Substantia nigra (tissue), 51 donors: ENCODE measurements at places on chromosomes 11 and 22.

DNA sequence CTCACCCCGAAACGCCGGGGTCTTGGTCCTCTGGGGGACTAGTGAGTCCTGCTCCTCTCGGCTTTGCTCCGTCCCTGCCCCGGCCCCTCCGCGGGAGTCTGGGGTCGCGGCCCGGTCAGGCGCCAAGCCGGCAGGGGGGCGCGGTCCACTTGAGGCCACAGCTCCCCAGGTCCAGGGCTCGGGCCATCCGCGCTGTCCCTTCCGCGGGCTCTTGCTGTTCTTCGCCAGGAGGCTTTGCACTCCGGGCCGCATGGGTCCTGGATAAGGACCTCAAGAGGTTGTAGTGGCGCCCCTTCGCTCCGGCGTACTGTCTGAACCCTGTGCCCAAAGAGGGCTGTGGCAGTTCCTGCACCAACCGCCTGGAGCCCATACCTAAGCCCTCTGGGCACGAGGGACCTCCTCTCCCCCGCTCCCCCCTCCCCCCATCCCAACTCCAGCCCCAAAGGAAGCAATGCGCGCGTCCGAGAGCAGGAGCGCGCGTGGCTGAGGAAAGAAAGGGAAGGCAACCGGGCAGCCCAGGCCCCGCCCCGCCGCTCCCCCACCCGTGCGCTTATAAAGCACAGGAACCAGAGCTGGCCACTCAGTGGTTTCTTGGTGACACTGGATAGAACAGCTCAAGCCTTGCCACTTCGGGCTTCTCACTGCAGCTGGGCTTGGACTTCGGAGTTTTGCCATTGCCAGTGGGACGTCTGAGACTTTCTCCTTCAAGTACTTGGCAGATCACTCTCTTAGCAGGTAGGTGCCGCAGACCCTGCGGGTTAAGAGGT is at the start of gene ADM:
Gene ADM, plus strand, starts transcription at position 579 of the 767 bp plus-strand sequence. CDS start 628 bp downstream, outside the sequence.
- DNase-seq, result no peak

DNA sequence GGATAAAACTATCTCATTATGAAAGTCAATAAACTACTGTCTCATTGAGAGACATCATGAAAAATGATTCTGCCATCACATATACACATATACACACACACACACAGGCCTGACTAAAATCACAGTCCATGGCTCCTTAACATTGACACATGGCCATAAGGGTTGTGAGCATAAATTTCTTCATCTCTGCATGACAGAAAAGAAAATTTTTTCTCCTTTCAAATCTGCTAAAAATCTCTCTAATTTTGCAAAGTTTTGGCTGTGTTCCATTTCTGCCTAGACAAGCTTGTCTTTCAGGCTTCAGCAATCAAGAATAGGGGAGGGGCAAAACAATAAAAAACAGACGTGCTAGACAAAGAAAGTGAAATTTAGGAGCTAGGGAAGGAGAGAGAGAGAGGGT is 324.5 kb downstream of the LRRC4C start:
- no peak for DNase-seq

DNA sequence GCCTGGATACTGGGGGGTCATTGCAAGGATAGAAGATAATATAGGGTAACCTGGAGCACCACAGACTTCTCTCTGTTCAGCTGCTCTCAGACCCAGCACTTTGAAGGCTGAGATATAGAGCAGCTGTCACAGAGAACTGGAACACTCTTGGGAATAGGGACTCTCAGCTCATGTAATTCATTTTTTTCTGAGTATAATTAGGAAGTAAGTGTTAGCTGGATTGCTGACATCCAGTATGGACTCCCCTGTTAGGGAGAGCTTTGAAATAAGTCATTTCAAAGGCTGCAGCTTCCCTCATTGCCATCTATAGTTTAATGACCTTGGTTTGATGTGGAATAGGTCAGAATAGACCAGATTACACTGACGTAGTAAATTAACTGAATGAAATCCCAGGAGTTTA is 120.8 kb upstream of the POU2AF2 start:
- no peak for DNase-seq

DNA sequence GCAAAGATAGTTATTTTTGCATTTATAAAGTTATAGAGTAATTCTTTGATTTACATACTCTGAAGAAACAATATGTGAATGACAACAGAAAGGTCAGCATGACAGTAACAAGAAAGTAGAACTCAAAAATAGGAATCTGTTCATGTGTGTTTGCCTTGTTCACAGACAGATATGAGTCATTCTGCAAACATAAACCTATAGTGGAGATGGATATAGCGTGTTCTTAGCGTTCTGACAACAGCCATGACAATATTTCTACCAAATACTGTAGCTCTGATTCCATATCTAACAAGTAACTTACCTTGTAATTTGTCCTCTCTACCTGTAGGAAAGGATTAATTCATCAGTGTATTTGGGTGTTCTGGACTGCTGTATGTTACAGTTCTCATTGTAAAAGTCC is 208.5 kb upstream of the MTMR2 start:
- no peak for DNase-seq

DNA sequence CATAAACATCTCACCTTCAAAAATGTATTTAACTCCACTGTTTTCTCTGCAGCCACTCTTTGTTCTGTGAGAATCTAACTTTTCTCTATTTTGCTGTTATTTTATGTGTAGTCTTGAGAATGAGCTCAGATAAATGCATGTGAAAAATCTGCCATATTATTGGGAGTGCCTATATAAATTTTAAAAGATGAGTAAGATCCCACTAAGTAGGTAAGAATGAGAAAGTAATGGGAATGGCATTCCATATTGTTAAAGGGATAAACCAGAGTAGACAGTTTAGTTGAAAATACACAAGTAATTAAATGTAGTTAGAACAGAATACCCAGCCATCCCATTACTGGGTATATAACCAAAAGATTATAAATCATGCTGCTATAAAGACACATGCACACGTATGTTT is 817.2 kb downstream of the FAM181B start:
- no peak for DNase-seq

- DNase-seq, result no peak
Observed at GRCh38 chr22:39955675-39956074, 4.5 kb upstream of the TMA7B start.

GRCh38 chr22:20107951-20108756 is 7.8 kb upstream of the RANBP1 start:
- DNase-seq, result no peak
